ENCODE measurements at places on chromosomes 4 and X.

DNA sequence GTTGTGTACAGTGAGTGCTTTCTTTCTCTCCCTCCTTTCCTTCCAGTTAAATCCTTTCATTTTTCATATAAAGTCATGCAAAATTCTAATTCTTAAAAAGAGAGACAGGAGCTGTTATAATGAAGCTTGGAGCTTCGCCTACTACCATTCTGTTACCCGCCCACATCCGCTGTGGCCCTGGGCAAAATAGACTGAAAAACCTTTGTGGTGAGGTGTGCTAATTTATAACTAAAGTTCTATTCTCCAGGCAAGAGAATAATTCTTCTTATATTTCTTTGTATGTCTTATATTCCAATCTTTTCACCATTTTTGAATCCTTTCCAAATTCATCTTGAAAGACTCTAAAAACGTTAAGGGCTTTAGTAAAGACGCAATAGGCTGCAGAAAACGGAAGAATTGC lies 7.0 kb downstream of the QRFPR start:
- DNase-seq = no peak

DNA sequence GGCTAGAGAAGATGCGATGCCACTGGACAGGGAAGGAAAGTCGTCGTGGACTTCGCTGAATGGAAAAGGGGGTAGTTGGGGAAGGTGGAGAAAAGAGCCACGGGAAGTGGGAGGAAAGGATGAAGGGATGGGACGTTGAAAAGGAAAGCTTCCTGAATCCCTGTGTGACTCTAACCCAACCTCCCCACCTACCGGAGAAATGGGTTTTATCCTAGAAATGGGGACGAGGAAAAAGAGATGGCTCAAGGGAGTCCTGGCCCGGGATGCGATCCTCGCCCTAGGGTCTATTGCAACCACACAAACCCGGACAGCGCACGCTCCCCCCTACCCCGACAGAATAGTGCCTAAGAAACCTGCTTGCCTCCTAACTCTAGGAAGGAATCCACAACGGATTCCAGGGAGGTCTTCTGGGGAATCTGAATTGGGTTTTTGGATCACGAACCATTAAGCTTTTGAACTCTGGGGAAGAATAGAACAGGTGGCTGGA lies 738 bp upstream of the TSPAN5 start:
- no peak for DNase-seq

- DNase-seq = no peak
These were observed 427.7 kb upstream of the MAGEB2 start for GRCh38 chrX:29787656-29788055.

DNA sequence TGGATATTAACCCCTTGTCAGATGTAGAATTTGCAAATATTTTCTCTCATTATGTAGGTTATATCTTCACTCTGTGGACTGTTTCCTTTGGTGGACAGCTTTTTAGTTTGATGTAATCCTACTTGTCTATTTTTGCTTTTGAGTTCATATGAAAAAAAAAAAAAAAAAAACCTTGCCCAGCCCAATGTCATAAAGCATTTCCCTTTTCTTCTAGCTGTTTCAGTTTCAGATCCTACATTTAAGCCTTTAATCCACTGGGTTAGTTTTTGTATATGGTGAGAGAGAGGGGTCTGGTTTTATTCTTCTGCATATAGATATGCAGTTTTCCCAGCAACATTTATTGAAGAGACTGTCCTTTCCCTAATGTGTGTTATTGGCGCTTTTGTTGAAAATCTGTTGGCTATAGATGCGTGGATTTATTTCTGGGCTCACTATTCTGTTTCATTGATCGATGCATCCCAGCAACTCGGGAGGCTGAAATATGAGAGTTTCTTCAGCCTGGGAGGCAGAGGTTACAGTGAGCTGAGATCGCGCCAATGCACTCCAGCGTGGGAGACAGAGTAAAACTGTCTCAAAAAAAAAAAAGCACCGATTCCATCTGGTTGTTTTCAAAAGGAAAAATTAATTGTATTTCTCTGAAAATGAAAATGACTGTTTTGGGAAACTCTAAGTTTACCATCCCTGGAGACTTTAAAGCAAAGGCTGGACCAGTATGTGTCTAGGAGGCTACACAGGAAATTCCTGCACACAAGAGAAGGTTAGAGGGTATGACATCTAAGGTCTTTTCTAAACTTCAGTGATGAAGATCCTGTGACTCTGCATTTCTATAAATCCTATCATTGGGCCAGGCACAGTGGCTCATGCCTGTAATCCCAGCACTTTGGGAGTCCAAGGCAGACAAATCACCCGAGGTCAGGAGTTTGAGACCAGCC lies 35.6 kb downstream of the STEEP1 start:
- DNase-seq = no peak

GRCh38 chrX:121179972-121180371 lies 132.6 kb downstream of the GLUD2 start:
- no peak for DNase-seq

GRCh38 chr4:87824352-87824751 lies 8.4 kb upstream of the MEPE start:
- no peak for DNase-seq

- no peak for DNase-seq
These were observed 81.7 kb downstream of the PWWP3B start for GRCh38 chrX:106249706-106250379.

All from CD4-positive, alpha-beta T cell treated with Interleukin-10 for 1 hour (primary cell).